ENCODE measurements at places on chromosomes 13 and 19.

DNA sequence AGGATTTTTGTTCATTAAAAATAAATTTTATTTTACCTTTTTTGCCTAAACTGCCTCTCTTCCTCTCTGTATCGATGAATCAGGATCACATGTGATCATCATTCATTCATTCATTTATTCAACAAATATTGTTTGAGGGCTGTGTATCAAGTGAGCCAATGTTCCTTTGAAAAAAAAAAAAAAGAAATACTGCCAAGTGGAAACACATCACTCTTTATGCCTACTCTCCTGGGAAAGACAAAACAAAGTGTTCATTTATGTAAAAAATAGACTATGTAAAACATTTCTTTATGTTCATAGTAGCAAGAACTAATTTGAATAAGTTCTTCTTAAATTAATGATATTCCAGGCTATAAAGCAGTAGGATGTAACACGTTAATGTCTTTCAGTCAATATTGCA is 233.1 kb downstream of the POSTN start:
- no peak for DNase-seq

DNA sequence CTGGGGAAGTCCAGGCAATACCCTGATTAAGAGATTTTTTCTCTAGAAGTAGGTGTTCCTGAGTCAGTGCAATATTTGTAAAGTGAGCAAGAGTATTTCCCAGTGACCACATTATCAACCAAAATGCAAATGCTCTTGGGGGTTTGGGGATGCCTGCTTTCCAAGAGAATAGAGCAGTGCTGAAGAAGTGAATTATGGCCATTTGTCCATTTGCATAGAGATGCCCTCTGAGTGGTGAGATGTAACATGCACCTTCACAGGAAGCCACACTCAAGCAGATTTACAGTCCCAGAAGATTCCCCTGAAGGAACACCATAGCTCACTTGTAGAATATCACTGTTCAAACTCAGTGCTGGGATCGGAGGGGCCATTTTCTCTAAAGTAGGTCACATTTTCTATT is 71.8 kb downstream of the TNFSF11 start:
- DNase-seq, result no peak

DNA sequence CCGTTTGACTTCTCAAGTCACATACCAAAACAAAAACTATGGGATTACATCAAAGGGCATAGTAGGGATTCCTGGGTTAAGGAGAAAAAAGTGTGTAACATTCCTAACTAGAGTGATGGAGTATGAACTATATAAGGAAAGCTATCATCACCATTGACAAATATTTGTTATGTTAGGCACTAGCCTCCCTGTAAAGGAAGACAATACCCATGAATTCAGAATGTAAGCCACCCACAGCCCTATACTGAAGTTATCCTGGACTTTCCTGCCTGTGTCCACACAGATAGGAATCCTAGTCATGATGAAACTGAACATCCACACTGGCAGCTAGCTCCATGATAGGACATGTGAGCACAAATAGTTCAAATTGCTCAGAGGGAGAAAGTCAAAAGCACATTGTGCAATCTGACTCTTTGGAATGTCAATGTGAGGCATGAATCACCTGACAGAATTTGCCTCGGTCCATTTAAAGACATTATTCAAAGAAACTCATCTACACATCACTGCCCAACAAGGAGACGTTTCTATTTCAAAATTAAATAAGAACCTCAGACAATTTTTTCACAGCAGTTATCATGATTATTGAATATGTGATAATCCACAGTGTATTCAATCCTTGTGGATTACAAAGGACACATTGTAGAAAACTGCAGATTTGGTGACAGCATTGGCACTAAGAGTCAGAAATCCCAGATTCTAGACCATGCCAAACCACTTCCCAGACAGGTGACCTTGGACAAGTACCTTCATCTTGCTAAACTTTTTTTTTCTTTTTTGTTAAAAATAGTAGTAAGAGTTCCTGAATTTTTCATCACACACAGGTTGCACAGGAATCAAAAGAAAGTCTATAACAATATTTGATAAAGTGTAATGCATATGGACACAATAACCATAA is 529.3 kb downstream of the IRS2 start:
- DNase-seq, result no peak

GRCh38 chr19:47757617-47758442 is 12.5 kb downstream of the NOP53 start:
- no peak for DNase-seq

- no peak for DNase-seq
These were observed 208.2 kb downstream of the UQCRFS1 start for GRCh38 chr19:29004796-29005195.

All from stimulated activated CD8-positive, alpha-beta memory T cell treated with anti-CD3 and anti-CD28 coated beads, Interleukin-4, amount 100 ng/mL, for 1 hour (primary cell).